ENCODE measurements at places on chromosomes 5 and 9.

- DNase-seq: no peak
Measured at GRCh38 chr9:38289236-38289865, 103.2 kb upstream of the ALDH1B1 start.

GRCh38 chr9:134604834-134605233, 36.8 kb upstream of the COL5A1 start:
- DNase-seq: no peak

DNA sequence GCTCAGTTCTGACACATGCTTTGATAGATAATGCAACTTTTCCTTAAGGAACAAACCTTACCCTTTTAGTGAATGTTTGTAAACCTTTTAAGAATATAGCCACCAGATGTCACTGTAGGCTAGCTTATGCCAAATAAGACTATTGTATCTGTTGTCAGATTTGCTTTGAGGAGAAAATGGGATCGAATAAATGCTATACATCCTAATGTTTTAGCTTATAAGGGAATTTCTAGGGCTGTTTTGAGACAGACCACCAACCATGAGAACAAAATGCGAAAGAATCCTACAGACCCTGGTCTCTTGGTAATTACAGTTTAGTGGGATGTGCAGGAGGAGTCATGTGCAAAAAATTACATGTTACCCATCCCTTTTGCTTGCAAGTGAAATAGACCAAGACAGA, 127.6 kb upstream of the NMUR2 start:
- DNase-seq: peak; percentile 41

GRCh38 chr9:80707120-80707519, 982.2 kb downstream of the TLE1 start:
- no peak for DNase-seq

- DNase-seq: no peak
Measured at GRCh38 chr9:114883709-114884108, 46.7 kb downstream of the TNFSF8 start.

- DNase-seq: no peak
Measured at GRCh38 chr9:106020186-106020585, 325.8 kb downstream of the TMEM38B start.

- DNase-seq: no peak
Measured at GRCh38 chr5:160961038-160961437, 109.0 kb upstream of the ATP10B start.

GRCh38 chr9:15846611-15847010, 293.8 kb downstream of the CCDC171 start:
- no peak for DNase-seq

GRCh38 chr9:23841304-23841703, 15.3 kb upstream of the ELAVL2 start:
- DNase-seq: no peak

GRCh38 chr5:67774786-67775185, 440.8 kb upstream of the PIK3R1 start:
- no peak for DNase-seq

- DNase-seq: no peak
Measured at GRCh38 chr5:127894461-127894860, 189.1 kb upstream of the SLC12A2 start.

- DNase-seq: peak; percentile 55
Measured at GRCh38 chr9:101458963-101459631, 23.5 kb upstream of the ALDOB start.

DNA sequence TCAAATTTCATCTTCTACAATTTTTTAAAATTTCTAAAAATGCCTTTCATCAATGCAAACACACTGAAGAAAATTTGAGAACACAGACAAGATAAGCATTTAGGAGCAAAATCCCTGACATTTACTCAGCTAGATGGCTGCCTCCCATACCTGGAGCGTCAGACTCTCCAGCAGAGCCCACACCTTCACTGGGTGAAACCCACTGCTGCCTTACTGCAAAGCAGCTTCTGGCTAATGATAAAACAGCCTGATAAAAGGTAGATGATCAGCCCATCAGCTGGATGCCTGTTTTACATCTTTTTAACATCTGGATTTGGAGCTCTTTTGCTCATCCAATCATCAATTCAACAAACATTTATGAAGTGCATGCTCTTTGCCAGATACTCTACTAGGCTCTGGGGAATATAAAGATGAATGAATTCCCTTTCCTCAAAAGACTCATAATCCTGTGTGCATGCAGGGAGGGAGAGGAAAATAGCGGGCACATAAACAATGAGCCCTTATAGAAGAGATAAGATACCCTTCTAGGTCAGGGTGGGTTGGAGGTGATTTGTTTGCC, 271.2 kb downstream of the SAXO1 start:
- no peak for DNase-seq

GRCh38 chr9:1053986-1054425, 3.8 kb downstream of the DMRT2 start:
- DNase-seq: no peak

- DNase-seq: no peak
Measured at GRCh38 chr5:162990856-162991497, 446.4 kb upstream of the CCNG1 start.

DNA sequence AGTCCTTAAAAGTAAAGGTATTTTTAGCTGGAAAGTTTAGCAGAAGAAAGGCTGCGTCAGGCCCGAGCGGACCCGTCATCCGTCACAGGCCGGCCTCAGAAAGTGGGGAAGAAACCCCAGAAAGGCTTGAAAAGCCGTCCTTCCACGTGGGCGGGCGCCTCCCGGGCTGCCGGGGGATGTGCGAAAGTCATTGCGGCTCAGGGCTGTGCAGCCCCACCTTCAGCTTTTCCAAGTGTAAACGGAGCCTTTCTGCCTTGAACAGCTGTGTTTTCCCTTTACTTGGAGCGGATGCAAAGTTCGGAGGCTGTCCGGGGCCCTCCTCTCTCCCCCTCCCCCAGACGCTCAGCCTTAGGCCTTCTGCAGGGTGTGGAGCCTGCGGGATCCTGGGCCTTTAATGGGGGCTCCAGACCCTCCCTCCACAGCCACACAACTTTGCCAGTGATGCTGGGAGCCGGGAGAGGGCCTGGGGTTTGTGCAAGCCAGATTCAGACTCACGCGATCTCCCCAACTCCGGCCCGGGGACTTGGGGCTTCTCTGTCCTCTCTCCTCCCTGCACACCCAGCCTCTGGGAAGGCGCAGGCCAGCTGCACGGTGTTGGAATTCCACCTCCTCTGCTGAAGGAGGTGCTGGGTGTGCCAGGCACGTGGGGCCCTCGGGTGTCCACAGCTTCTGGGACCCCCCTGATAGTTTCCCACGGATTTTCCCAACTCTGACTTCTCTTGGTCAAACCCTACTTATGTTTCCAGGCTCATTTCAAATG, 95.5 kb upstream of the RAPGEF1 start:
- DNase-seq: no peak

DNA sequence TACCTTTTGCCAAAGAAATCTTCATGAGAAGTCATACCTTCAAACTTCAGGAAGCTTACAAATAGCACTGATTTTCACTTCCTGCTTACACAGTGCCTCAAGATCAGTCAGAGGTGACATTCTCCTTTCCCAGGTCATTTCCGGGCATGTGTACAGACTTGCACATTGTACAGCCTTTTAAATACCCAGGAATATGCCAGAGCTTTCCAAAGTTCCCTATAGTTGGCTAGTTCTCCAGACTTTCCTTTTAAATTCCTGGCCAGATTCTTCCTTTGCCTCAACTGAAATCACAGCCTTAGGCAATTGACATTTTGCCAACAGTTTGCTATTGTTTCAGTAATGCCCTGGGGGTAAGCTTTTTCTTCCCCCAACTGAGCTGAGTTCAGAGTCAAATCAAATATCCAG, 47.2 kb downstream of the RFX3 start:
- DNase-seq: peak; percentile 58

DNA sequence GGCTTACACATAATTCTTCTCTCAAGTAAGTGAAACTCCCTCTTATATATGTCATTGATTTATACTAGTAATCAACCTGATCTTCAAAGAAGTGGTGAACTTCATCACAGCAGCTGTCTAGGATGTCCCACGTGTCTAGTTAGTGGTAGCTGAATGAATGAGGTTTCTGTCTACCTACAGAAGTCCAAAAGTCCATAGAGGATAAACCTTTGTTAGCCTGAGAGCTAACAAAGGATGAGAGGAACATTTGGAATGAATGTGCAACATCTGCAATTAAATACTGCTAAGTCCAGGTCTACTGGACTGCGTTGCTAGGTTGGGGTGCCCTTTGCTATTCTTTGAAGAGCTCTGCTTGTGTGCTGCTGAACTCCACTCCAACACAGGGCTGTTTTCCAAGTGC, 213.8 kb upstream of the DAP start:
- DNase-seq: no peak

DNA sequence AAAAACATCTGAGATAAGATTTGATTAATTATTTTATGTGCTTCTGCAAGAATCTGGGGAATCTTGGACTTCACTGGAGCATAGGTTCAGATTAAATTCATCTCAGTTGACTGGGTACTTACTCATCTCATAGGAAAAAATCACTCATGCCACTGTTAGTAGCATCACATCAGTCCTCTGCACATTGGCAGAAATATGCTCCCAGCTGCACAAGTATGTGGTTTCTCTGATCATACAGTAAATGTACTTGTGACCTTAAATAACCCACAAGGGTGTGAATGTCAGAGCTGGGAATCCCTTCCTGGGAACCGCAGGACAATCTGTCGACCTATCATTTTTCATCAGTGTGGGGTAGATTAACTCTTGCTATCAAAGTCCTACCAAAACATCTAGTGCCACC, 203.7 kb upstream of the SLC24A2 start:
- peak; percentile 24 for DNase-seq

Data from activated CD4-positive, alpha-beta T cell treated with anti-CD3 and anti-CD28 coated beads, Interleukin-2, amount 50 U/mL, for 16 hours (primary cell).